Adrenal gland (tissue), 19 donors: ENCODE measurements at places on chromosomes 2 and 18.
A peak's percentile ranks its signal among the peaks of the same experiment; 100 is the strongest.

GRCh38 chr2:30777661-30778505 lies 29.4 kb downstream of the CAPN13 start:
- DNase-seq: no peak

- DNase-seq: no peak
Observed at GRCh38 chr2:230636684-230637271, 75.9 kb upstream of the CAB39 start.

GRCh38 chr2:127574656-127575055 lies 39.2 kb downstream of the MYO7B start:
- no peak for DNase-seq

- no peak for DNase-seq
Observed at GRCh38 chr2:22600999-22601398, 784.0 kb upstream of the KLHL29 start.

GRCh38 chr2:229899604-229900003 lies 22.2 kb downstream of the TRIP12 start:
- DNase-seq: no peak

DNA sequence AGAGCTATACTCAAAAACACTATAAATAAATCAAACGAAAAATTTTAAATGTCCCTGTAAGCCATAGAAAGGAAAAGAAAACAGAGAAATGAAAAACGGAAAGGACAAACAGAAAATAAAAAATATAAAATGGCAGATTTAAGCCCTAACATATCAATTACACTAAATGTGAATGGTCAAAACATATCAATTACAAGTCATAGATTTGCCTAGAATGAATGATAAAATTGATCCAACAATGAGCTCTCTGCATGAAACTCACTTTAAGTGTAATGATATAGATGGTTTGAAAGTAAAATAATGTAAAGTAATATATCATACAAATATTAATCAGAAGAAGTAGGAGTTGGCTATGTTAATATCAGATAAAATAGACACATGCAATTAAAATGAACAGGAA lies 54.2 kb upstream of the TCF4 start:
- DNase-seq: no peak

- DNase-seq: peak; percentile 28
Observed at GRCh38 chr2:157194097-157194688, 63.3 kb upstream of the GALNT5 start.

DNA sequence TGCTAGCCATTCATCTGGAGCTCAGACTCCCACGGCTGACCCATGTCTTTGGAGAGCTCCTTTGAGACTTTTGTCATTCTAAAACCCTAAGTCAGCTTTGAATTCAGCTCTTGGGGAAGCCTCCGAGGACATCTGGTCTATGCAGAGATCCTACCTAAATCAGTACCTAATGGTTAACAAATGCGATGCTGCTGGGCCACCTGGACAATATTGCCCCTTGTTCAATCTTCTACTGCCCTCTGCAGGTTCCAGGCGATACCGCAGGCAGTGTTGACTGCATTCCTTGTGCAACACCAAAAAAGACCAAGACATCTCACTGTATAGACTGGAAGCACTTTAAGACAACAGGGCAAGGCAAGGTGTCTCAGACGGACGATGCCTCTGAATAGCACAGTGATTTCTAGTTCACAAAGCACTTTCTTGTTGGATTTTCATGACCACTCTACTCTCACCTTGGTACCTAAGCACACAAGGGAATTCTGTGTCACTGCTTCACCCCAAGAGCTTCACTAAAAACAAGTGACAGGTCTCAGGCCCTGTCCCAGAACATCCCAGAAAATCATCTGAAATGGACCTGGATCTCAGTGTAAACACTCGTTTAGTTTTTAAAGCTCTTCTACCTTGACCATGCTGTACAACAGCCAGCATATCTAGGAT lies 80.9 kb downstream of the XDH start:
- peak; percentile 80 for DNase-seq

GRCh38 chr2:36615222-36615621 lies 17.3 kb upstream of the FEZ2 start:
- DNase-seq: no peak

DNA sequence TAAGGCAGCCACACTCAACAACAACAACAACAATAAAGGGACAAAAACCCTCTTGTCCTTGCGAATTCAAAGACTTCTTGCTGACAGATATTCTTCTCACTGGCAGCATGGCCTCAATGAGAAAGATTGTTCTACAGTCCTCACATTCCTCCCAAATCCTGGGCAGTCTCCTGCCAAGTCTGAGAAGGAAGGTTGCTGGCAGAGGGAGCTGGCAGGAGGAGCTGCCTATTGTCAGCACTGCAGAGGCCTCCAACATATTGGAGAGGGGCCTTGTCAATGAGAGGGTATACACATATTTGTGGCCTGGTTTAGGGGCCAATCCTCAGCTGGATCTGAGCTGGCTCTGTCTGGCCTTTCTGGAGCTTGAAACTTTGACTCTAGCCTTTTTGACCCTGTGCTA lies 63.5 kb downstream of the LAMA3 start:
- no peak for DNase-seq

GRCh38 chr2:172083628-172084394 lies 1.5 kb upstream of the DLX1 start:
- no peak for DNase-seq

DNA sequence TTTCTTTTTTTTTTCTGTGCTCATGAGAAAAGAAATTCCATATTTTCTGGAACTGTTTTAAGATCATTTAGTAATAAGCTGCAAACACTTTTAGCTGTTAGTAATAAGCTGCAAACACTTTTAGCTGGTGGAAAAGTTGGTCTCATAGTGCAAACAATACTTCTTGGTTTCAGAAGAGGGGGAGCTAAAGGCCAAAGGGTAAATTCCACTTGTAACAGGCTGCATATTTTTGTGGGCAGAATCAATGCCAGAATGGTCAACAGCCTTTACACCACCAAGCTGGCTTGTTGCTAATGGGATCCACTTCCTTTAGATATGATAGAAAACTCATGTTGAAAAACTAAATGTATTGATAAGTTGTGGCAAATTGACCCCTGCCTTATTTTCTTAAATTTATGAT lies 356.8 kb downstream of the NR4A2 start:
- DNase-seq: no peak

- DNase-seq: no peak
Observed at GRCh38 chr2:66781804-66782203, 346.9 kb downstream of the MEIS1 start.

DNA sequence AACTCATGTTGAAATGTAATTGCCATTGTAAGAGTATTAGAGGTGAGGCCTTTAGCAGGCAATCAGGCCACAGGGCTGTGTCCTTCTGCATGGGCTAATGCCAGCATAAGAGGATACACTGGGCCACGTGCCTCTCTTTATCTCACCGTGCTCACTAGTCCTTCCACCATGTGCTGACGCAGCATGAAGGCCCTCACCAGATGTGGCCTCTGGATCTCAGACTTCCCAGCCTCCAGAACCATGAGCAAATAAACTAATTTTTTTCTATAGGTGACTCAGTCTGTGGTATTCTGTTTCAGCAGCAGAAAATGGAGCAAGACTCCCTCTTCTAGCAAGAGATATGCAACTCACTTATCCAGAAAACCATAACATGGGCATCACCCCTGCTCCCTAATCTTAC lies 149.7 kb upstream of the ZNF236 start:
- no peak for DNase-seq

- DNase-seq: no peak
Observed at GRCh38 chr2:126894082-126894481, 4.6 kb upstream of the TEX51 start.

GRCh38 chr2:196546151-196546919 lies 93.2 kb upstream of the CCDC150 start:
- no peak for DNase-seq

GRCh38 chr2:40240070-40240469 lies 211.8 kb downstream of the SLC8A1 start:
- DNase-seq: peak; percentile 68

- no peak for DNase-seq
Observed at GRCh38 chr2:16203069-16203468, 262.7 kb downstream of the MYCN start.

DNA sequence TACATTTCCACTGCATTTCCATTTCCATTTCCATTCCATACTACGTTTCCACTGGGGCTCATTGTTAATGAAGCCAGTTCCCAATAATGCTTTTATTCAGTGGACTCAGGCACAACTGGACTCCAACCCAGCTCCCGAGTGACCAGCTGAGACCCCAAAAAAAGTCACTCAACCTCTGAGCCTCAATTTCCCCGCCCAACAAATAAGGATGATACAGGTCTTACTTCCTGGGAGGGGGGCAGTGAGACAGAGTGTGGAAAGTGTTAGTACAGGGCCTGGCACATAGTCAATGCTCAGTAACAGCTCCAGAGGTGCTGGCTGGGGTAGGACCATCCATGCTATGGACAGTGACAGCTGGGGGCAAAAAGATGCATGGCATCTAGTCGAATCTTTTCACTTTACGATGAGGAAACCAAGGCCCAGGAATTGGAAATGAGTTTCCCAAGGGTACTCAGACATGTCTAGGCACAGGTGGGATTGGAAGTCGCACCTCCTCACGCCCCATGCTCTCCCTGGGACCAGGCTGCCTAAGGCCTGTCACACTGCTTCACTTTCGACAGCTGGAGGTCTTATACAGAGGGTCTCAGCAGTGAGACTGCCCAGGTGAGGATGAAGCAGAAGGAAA lies 226.5 kb downstream of the ANAPC1 start:
- no peak for DNase-seq

- DNase-seq: no peak
Observed at GRCh38 chr2:173279527-173279868, 75.2 kb upstream of the CDCA7 start.

DNA sequence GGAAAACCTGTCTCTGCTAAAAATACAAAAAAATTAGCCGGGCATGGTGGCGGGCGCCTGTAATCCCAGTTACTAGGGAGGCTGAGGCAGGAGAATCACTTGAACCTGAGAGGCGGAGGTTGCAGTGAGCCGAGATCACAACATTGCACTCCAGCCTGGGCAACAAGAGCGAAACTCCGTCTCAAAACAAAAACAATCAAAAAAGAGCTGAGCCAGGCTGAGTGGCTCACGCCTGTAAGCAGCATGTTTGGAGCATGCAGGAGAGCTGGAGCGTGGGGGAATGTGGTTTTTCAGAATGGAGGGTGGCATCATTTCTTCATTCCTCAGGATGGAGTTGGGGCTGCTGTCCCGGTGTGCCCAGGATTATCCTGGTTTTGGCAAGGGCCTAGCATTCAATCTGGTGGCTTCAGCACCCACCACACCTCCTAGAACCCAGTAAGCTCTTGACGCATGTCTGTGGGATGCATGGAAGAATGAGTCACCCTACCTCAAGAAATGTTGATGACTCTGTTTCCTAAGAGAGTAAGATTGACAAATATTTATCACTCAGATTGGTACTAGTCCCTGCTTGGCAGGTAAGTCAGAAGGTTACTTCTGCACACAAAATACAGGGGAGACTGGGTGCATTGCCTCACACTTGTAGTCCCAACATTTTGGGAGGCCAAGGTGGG lies 90.2 kb upstream of the ODC1 start:
- no peak for DNase-seq
